Esophagus squamous epithelium (tissue), 5 donors: ENCODE measurements at places on chromosomes 13 and 19.

- DNase-seq: no peak
Observed at GRCh38 chr13:90613076-90613795, 734.3 kb upstream of the MIR17HG start.

DNA sequence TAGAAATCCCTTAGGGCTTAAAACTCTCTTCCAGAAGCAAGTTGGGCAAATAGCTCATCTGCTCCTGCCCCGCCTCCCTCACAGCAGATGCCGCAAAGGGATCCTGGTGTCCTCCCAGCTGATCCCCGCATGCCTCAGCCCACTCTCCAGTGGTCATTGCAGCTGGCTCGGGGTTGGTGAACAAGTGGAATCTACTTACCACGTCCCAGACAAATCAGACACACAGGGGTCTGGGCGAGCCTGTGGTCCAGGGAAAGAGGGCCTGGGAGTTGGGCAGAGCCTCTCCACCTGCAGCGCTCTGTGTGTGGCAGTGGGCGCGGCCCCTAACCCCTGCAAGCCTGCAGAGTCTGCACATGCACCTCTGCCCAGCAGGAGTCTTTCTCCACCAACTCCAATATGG is 10.8 kb upstream of the C19orf33 start:
- DNase-seq: no peak

- DNase-seq: no peak
Observed at GRCh38 chr19:2391118-2391725, 31.2 kb downstream of the TMPRSS9 start.

- DNase-seq: no peak
Observed at GRCh38 chr13:47005756-47006414, 109.0 kb upstream of the HTR2A start.

GRCh38 chr19:14166999-14167575 is 30.7 kb upstream of the ASF1B start:
- DNase-seq: no peak

GRCh38 chr13:45989607-45990006 is 62.9 kb downstream of the ZC3H13 start:
- DNase-seq: no peak

DNA sequence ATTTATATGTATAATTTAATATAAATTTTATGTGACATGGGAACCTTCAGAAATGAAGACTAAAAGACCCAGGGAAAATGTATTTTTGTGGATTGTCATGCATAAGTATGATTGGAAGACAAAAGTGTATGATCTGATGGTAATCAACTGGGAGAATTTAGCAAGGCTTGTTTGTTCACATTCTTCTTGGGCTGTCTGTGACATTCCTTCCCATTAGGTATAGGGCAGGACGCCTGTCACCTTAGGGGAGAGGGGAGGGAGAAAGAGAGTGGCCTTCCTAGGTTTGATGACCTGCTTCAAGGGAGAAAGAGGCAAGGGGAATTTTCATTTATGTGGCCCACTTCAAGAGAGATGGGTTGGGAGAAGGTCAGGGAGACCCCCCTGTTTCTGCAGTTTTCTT is 22.4 kb downstream of the PIBF1 start:
- DNase-seq: no peak

- no peak for DNase-seq
Observed at GRCh38 chr19:57171551-57172081, 4.3 kb upstream of the DUXA start.
